Activated CD4-positive, alpha-beta T cell treated with anti-CD3 and anti-CD28 coated beads, Interleukin-2, amount 50 U/mL, for 1 hour (primary cell): ENCODE measurements at places on chromosomes 11 and 22.

- DNase-seq, result no peak
These were observed 3.8 kb upstream of the KCNQ1OT1 start for GRCh38 chr11:2703363-2704141.

- peak; percentile 13 for DNase-seq
These were observed 12.1 kb downstream of the OR10D3 start for GRCh38 chr11:124195189-124195734.

GRCh38 chr11:128235426-128235825 lies 351.9 kb downstream of the ETS1 start:
- DNase-seq, result no peak

DNA sequence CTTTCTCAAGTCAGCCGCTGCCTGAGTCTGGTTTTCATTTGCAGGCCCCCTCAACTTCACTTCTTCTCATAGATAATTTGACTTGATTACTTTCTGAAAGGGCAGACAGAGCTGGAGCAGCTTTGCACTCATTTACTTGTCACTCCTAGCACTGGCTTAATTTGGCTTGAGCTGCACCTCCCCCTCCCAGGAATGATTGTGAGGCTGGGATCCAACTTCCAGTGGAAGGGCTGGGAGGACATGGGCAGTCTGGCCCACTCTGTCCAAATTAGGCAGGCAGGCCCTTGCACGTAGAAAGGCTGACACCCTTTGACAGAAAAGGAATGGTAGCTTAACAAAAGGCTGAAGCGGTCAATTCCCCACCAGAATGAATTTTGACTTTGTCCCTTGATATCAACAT lies 453.9 kb downstream of the ETS1 start:
- DNase-seq, result no peak

DNA sequence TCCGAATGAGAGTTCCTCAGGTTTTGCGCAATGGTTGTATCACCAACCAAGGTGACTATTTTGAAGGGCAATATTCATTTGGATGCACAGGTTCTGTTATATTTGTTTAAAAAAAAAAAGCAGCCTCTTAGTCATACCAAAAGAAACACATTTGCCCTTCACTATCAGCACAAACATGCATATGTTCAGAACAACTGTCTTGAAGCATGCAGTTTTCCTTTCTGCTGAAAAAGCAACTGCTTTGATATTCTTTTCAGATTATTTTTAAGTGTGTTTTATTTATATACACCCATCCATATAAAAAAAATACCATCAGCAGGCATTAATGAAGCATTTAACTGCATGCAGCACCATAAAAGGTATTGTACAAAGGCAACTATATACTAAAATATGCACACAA lies 67.8 kb downstream of the RBFOX2 start:
- DNase-seq, result no peak

DNA sequence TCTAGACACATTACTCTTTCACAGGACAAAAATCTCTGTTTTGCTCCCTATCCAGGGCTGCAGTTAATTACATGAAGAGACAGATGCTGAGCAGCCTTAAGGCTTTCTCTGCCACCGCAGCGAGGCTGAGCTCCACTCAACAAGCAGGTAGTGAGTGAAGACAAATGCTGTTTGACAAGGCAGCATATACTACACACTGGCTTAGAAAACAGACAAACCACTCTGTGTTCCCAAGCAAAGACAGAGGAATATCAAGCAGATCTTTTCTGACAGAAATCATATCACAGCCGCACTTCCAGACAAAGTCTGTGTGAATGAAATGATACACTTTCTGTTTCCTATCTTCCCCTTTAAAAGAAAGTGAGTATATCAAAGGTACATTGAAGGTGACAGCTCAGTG lies 368.1 kb downstream of the DCDC1 start:
- DNase-seq, result no peak

GRCh38 chr11:3609416-3610265 lies 32.2 kb downstream of the ART5 start:
- DNase-seq, result no peak

GRCh38 chr22:49777569-49778249 lies 50.0 kb downstream of the BRD1 start:
- no peak for DNase-seq

GRCh38 chr11:75966537-75967287 lies 151.7 kb downstream of the UVRAG start:
- no peak for DNase-seq

DNA sequence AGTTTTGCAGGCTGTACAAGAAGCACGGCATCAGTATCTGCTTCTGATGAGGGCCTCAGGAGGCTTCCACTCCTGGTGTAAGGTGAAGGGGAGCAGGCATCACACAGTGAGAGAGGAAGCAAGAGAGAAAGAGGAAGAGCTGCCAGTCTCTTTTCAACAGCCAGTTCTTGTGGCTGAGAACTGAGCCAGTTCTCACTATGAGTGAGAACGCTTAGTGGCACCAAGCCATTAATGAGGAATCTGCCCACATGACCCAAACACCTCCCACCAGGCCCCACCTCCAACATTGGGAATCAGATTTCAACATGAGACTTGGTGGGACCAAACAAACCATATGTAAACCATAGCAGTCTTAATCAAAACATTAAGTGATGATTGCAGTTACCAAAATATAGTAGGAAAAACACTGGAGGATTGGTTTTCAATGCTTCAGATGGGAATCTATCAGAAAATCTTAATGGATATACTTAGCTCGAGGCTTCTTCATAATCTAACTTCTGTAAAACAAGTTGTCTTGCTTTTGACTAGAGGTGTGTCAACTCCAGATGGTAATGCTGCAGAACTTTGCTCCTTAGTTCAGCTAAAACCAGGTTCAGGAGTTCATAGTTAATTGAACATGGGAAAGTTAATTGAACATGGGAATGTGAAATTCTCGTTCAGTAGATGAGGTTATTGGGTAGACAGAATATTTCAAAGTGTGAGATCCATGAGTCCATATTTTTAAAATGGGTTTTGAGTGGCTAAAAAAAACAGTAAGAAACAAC lies 12.2 kb downstream of the FAR1 start:
- no peak for DNase-seq

DNA sequence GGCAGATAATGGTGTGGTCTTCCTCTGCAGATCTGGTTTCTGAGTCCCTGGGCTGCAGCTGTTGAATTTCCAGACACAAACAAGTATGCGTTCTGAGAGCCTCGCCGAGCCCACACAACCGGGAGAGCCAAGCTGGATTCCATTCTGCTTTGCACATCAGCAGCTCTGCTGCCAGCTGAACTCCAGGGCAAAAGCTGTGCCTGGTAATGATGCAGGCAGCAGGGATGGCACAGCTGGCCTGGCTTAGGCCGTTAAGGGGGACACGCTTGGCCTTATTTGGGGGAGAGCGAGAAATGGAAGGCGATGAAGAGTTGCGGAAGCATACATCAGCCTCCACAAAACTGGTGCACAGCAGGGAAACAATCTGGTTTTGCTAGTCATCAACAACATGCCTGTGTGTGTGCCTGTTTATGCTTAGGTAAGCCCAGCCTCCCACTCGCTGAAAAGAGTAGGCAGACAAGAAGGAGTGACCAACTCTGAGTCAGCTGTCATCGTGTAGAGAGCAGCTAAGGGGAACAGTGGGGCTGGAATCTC lies 25.1 kb downstream of the ADAMTS8 start:
- no peak for DNase-seq

- peak; percentile 2 for DNase-seq
These were observed 340.5 kb downstream of the TENM4 start for GRCh38 chr11:79100093-79100910.

- no peak for DNase-seq
These were observed 310.8 kb upstream of the SORL1-AS1 start for GRCh38 chr11:121763526-121763925.

DNA sequence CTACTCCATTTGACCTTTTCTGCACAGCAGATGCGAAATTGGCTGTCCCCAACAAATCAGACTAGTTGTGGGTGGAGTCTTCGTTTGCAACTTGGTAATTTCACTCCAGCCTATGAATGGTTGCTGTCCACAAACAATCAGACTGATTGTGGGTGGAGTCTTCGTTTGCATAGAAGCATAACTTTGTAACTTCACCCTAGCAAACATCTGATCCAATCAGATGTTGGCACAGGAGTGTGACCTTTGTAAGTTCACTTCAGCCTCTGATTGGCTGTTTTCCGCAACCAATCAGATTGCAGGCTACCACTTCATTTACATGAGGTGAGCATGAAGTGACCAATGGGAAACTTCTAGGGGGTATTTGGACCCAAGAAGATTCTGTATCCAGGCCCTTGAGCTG lies 16.3 kb upstream of the CABP2 start:
- no peak for DNase-seq

GRCh38 chr11:17421781-17422180 lies 33.3 kb upstream of the KCNJ11 start:
- DNase-seq, result no peak

GRCh38 chr11:119615003-119615881 lies 113.8 kb downstream of the NECTIN1 start:
- DNase-seq, result no peak

GRCh38 chr22:39904862-39905261 lies 4.0 kb downstream of the GRAP2 start:
- no peak for DNase-seq

- no peak for DNase-seq
These were observed 15.9 kb upstream of the GRAMD4 start for GRCh38 chr22:46604306-46604690.

DNA sequence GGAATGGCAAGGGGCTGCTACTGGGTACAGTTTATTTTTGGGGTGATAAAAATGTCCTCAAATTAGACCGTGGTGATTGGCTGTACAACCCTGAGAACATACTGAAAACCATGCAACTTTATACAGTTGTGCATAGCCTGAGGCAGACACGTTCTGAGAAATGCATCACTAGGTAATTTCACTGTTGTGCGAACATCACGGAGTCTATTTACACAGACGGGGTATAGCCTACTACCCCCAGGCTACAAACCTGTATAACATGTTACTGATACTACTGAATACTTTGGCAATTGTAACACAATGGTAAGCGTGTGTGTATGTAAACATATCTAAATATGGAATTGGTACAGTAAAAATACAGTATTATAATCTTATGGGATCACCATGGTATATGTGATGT lies 23.6 kb downstream of the NARS2 start:
- DNase-seq, result no peak

DNA sequence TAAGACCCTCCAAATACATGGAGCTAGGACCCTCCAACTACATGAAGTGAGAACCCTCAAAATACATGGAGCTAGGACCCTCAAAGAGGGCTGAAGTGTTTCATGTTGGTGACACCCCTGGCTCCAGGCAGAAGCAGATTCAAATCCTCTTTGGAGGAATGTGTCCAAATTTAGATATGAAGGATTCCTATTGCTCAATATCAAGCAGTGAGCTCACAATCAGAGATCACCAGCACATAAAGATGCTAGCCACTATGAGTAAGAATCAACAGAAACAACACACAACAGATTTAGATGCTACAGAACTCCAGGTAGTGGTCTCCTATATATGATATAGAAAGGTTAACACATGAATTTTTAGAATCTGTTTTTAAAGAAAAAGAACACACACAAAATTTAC lies 11.2 kb upstream of the RAB3IL1 start:
- DNase-seq, result no peak

DNA sequence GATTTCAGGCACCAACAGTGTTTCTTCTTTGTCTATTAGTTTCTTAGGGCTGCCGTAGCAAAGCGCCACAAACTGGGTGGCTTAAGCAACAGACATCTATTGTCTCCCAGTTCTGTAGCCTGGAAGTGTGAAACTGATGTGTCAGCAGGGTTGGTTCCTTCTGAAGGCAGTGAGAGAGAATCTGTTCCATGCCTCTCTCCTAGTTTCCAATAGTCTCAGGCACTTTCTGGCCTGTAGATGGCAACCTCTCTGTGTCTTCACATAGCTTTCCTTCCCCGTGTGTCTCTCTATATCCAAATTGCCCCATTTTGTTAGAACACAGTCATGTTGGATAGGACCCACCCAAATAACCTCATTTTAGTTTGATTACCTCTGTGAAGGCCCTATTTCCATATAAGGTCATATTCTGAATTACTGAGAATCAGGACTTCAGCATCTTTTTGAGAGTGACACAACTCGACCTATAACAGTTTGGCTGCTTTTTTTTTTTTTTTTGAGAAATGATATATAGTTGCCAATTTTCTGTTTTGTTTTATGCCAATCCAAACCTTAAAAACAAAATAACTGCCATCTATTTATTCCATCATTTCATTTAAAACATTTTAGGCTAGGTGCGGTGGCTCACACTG lies 108.2 kb downstream of the SLC36A4 start:
- DNase-seq, result no peak

- no peak for DNase-seq
These were observed at the start of gene FXYD2 for GRCh38 chr11:117824571-117825537. TSS of gene FXYD2 (minus strand) at chr11:117824744. CDS start at chr11:117824678, 66 bp downstream.

GRCh38 chr11:13663631-13664071 lies 4.8 kb upstream of the FAR1 start:
- DNase-seq, result no peak

DNA sequence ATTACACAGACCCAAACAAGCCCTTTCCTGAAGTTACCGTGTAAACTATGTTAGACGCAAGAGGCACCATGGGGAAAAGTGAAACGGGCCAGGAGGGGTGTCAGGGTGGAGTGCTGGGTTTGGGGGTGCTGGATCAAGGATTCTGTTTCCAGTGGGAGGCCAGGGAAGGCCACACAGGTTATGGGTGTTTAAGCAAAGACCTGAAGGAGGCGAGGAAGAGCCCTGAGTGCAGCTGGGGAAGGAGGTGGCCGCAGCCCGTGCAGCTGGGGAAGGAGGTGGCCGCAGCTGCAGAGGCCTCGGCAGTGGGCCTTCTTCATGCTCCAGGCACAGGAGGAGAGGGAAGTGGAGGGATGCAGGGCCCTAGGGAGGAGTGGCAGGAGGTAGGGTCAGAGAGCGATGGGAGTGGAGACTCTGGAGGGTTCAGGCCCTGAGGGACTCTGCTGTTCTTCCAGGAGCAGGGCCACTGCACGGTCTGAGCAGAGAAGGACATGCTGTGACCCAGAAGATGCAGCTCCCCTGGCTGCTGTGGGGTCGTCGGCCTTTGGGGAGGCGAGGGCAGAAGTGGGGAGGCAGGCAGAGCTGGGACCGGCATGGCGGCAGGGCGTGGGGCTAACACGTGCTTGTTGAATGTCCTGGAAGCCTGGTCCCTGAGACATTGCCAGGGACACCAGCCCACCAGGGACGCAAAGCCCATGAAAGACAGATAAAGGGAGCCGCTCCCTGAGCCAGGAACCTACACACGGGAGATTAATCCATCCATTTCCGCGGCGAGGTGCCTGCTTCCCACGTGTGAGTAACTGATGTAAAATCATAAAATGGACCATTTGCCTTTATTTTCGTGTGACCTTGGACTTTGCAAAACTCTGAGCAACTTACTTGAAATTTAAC lies 1049.1 kb downstream of the BRD1 start:
- no peak for DNase-seq

DNA sequence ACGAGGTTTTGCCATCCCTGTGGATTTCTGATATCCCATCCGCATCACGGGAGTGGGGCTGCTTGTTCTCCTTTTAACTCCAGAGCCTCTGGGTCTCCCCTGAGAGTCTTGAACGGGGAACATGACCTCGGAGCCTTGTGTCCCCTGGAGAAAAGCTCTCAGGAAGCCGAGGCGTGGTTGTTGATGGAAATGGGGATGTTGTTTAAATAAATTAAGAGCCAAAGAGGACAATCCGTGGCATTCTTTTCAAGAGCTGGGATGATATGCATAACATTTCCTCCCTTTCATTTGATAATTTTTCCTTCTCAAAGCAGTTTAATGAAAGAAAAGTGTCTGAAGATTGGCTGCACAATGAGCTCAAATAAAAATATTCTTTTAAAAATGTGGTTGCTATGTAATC lies 14.2 kb downstream of the TSPAN18 start:
- no peak for DNase-seq

- DNase-seq, result no peak
These were observed 22.5 kb downstream of the CAVIN3 start for GRCh38 chr11:6297831-6298230.

- no peak for DNase-seq
These were observed 40.2 kb downstream of the GNB1L start for GRCh38 chr22:19814428-19814827.
